Smooth muscle cell of the brain vasculature (primary cell): ENCODE measurements at places on chromosomes 6 and 20.

DNA sequence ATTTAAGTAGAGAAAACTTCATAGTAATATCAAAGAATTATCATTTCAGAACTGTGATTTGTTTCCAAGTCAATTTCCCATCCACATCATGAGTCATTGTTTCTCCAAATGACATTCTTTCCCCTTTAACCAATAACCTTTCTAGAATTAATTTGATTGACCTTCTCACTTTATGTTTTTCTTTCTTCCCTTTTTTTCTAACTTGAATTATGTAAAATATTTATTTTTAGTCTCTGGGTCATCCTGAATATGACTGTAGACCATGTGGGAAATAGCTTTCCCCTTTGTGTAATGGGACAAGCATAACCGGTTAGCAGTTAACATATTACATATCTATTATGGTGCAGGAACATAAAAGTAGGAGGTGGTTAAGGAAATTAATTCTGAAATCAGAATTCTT is 291.1 kb downstream of the GJA1 start:
- no peak for DNase-seq

- DNase-seq = no peak
These were observed 324.2 kb upstream of the PREP start for GRCh38 chr6:105726902-105727655.

DNA sequence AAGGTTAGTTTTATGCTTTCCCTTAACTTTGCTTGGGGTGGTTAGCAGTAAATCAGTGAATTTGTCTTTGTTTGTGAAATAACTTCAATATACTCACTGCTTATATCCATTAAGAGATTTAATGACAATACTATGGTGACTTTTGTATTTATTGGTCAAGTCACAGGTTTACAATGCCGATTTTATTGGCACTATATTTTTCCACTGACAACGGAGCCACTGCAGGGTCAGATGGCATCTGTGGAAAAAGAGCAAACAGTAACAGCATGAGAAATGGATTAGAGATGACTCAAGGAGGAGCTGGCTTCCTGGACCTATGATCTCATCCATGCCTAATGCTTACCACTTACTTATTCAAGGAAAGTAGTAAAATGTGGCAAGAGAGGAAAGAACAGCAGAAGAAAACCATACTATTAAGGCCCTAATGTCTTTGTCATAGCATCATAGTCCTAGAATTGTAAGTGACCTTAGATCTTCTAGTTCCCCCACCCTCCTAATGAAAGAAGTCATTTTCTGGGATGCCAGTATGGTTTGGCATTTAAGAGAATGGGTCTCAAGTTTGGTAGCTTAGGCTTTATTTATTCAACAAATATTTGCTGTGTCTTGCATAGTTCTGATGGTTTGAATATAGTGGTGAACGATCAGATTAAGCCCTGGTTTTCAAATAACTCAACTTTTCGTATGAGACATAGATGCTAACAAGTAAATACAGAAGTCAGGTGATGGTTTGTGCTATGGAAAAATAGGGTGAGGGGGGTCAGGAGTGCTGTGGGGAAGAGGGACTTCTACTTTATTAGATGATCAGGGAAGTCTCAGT is 18.5 kb downstream of the RNF144B start:
- DNase-seq = peak; percentile 54

- DNase-seq = no peak
These were observed 87.1 kb downstream of the TMEM242 start for GRCh38 chr6:157236040-157236725.

DNA sequence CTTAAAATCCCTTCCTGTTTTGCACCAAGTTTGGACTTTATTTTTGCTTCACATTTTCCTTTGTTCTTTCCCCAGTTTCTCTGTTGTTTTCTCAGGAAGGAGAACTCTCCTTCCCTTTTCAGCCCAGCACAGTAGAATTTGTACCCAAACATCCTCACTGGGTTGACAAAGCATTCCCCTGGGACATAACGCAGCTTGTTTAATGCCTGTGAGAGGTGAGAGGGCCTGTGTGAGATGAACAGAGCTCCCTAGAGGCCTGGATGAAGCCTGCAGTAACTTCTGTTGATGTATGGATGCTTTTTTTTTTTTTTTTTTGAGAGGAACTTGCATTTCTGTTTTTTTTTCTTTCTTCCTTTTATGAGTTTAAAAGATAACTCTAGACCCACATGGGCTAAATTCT is 104.9 kb upstream of the SLC22A23 start:
- peak; percentile 45 for DNase-seq
